Common myeloid progenitor, CD34-positive (primary cell): ENCODE measurements at places on chromosomes 2 and 18.
A peak's percentile ranks its signal among the peaks of the same experiment; 100 is the strongest.

- DNase-seq = peak; percentile 85
Observed at GRCh38 chr2:222572751-222573174, 83.1 kb downstream of the FARSB start.

DNA sequence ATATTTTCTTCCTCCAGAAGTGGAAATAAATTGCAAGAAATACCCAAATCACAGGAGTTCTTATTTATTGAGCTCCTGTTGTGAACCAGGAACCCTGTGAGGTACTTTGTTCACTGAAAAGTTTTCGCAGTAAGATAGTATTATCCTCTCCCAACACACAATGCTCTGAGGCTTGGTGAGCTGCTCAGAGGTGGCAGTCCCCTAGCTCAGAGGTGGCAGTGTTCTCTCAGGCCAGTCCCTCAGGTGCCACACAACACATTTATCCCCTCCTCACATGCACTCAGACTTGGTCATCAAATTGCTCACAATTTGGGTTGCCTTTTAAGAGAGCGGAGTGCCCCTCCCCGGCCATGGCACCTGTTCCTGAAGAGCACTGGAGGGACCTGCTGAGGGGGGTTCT is 25.9 kb downstream of the FAM228A start:
- no peak for DNase-seq

- DNase-seq = no peak
Observed at GRCh38 chr18:78455386-78455785, 524.2 kb upstream of the SALL3 start.

- no peak for DNase-seq
Observed at GRCh38 chr2:101089419-101089818, 61.8 kb downstream of the TBC1D8 start.

DNA sequence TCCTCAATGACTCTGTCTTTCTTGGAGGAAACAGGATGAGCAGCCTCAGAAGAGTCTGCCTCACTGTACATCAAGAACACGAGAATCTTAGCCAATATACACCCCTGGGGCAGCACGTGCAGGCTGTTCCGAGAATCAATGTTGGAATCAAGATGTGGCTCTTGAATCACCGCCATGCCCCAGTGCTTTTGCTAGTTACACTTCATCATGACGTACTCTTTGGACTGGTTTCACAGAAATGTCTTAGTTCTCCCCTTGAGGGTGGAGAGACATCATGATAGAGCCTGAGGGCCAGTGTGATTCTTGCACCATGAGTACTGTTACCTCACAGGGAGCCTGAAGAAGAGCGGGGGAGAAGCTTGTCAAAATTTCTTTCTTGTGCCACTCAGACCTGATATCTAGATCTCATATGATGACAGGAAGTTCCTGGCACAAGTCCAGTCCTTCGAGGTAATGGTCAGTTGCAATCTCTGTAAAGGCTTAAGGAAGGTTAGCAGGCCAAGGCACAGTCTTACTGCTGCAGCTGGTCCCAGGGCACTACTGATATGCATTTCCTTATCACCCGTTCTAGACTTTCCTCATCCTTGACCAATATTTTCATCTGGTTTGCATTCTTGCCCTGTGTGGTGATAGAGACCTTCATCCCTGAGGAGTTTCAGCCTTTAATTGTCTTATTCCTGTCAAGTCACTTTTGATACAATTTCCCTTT is 28.2 kb upstream of the STAT4 start:
- no peak for DNase-seq

- DNase-seq = no peak
Observed at GRCh38 chr18:1408376-1408775, 503.7 kb downstream of the ADCYAP1 start.

GRCh38 chr18:79397830-79398761 is 2.4 kb downstream of the NFATC1 start:
- no peak for DNase-seq

DNA sequence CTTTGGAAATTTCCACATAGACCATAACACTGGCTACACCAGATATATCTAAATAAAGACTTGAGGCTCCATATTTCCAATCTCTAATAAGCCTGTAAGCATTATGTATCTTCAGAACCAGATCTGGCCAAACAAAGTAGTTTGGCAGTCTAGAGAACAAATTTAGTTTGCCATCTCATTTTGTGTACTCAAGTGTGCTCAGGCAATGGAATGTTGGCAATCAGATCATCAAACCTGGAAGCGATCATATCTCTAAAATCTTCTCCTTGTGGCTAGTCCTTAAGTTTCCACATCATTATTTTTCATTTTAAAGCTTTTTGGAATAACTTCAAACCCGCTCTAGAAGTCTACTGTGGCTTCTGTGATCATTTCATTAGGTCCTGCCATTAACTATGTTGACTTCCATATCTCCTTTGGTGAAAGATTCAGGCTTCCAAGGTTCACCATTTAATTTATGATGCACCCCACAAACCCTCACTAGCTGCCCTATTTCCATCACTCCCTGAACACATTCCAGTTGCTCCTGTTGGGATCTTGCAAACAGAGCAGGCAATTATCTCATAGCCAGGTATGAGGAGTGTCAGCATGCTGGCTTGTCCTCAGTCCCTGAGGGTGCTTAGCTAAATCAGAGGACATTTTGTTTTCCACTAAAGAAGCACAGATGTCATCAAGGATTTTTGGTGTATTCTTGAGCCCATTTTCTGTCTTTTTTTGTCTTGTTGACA is 46.2 kb downstream of the WDR75 start:
- no peak for DNase-seq

- DNase-seq = no peak
Observed at GRCh38 chr2:143356336-143356735, 227.1 kb downstream of the ARHGAP15 start.

DNA sequence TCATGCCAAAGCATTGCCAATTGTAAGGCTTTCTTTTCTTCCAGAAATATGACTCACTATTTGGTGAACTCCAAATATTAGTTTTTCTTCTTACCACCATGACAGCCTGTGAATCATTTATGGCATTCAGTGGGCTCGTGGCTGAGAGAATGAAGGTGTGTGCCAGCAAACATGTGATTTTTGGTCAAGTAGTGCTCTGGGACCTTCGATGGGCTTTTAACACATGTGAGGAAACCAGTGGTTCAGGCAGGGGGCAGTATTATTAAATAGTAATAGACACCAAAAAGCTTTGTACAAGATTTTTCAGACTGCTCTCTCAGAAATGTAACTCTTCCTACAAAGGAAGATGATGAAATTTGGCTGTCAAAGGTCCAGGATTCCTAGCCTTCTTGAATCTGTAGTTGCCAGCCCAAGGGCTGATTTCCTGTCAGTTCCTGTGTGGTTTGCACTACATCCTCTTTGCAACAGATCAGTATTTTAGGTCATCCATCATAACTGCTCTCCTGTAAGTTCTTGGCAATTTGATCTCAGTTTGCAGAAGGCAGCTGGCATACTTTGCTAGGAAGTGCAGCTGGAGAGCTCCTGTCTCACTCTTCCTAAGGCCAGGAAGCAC is 64.3 kb downstream of the BABAM2 start:
- peak; percentile 94 for DNase-seq

GRCh38 chr2:6728156-6728555 is 137.6 kb downstream of the CMPK2 start:
- DNase-seq = no peak

DNA sequence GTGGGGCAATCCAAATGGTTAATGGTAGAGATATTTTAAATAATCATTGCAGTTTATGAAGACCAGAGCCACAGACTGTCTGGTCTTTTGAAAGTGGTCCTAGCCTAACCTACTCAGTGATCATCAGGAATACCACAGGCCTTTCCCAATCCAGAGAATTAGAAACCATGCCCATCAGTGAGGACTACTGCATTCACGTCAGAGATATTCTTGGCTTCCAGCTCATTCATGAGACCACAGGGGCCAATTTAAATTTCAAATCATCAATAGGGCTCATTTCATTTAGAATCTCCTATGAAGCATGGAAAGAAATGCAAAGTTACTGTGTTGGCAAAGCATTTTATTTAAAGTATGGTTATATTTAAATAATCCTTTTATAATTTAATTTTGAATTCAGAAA is 362.3 kb upstream of the KCNJ3 start:
- DNase-seq = no peak

DNA sequence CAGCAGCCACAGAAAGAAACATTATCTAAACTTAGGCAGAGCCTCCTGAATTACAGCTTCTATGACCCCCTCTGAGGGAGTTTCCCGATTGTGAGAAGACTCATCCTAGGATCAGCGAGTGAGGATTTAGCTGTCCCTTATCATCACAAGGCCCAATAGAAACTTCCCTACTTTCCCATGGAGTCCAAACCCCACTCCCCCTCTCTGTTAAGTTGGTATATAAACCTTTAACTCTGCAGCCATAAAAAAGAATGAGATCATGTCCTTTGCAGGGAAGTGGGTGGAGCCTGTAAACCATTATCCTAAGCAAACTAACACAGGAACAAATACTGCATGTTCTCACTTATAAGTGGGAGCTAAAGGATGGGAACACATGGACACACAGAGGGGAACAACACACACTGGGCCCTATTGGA is 78.8 kb downstream of the MYL12B start:
- no peak for DNase-seq

GRCh38 chr18:75391279-75392225 is 36.0 kb downstream of the SMIM21 start:
- no peak for DNase-seq

DNA sequence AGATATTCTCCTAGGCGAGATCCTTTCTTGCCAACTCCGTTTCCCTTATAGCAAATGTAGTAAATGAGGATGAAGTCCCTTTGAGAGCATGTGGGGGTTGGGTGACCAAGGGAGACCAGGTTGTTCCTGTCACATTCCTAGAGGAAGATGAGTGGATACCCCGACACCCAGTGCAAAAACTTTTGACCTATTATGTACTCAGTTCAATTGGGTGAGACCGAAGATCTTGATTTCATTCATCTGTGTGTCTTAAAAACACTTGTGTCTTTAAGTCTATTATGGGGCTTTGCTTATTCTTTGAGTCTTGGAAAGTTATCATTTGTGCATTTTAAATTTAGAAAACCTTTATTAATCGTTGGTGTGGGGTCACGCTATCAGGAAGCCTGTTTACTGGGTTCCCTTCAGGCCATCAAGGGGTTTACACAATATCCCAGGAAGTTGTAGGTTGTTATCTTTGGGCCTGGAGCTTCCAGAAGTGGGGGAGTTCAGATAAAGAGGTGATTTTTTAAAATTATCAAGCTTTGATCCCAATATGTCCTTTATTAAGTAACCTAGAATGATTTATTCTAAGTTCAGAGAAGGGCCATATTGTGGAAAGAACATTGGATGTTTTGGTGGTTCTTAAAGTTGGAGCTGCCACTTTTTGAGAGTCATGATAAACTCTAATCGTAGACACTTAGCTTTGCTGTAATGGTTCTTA is 2.8 kb downstream of the RHOB start:
- DNase-seq = no peak

- no peak for DNase-seq
Observed at GRCh38 chr18:22557168-22557941, 139.6 kb upstream of the CTAGE1 start.

GRCh38 chr2:170394641-170395387 is 216.9 kb downstream of the MYO3B start:
- DNase-seq = peak; percentile 46

DNA sequence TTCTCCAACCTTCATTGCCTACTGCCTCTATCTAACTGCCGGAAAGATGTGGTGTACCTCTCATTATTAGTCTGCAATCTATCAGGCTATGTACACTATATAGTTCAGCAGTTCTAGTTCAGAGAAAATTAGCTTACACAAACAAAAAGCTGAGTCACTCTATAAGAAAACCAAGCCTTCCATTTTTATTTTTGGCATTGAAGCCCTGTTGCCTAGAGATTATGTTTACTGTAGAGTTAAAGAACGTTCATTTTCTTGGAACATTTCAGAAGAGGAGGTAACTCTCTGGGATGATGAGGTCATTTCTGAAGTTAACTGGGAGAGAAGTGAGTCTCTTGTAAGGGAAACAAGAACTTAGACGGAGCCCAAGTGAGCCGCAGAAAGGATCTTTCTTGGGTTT is 133.5 kb downstream of the FAM124B start:
- DNase-seq = no peak

DNA sequence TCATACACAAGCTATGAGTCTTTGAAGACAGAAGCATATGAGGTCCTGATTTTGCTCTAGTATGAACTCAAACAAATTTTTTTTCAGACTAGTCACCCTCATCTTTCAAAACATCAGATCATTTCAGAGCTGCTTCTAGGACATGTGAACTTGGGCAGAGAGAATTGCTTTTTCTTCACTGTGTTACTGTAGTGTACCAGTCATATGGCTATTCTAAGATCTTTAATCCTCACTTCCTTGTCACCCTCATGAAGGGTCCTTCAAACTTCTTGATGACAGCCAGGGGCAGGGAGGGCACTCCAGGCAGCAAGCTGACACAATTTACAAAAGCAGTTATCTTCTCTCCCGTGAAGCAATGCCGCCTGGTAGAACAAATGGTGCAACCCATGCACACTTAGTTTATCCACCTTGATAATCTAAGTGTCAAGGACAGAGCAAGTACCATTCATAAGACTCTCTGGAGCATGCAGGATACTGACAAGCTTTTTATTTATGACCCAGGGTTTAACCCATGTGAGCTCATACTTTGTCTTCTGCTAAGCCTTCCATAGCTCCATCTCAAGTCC is 200.6 kb downstream of the DPP10 start:
- no peak for DNase-seq

DNA sequence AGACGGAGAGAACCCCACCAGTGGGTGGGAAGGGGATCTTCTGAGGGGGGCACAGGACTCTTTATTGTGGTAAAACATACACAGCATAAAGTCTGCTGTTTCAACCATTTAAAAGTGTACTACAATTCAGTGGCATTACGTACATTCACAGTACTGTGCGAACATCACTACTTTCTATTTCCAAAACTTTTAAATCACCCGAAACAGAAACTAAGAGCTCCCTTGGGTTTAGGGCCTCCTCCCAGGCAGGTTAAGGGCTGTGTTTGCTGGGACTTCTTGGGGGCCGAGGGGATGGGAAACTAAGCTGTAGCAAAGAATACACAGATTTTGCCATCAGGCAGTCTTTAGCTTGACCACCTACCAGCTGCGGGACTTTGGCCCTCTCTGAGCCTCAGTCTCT is 242.0 kb downstream of the HAUS1 start:
- no peak for DNase-seq

GRCh38 chr2:213766465-213766901 is 482.2 kb downstream of the SPAG16 start:
- DNase-seq = no peak
